ENCODE measurements at places on chromosomes 12 and 14.

- DNase-seq = no peak
Observed at GRCh38 chr12:76006028-76006925, 25.3 kb downstream of the PHLDA1 start.

- no peak for DNase-seq
Observed at GRCh38 chr12:47268501-47269454, 189.0 kb upstream of the AMIGO2 start.

GRCh38 chr12:117844114-117844830, 124.5 kb downstream of the KSR2 start:
- DNase-seq = no peak

- no peak for DNase-seq
Observed at GRCh38 chr14:92103363-92103989, 2.9 kb downstream of the ATXN3 start.

GRCh38 chr12:88145567-88146505, 3.7 kb downstream of the TMTC3 start:
- no peak for DNase-seq

- no peak for DNase-seq
Observed at GRCh38 chr12:75974323-75975187, 57.0 kb downstream of the PHLDA1 start.

- no peak for DNase-seq
Observed at GRCh38 chr14:86333493-86333892, 803.5 kb downstream of the FLRT2 start.

DNA sequence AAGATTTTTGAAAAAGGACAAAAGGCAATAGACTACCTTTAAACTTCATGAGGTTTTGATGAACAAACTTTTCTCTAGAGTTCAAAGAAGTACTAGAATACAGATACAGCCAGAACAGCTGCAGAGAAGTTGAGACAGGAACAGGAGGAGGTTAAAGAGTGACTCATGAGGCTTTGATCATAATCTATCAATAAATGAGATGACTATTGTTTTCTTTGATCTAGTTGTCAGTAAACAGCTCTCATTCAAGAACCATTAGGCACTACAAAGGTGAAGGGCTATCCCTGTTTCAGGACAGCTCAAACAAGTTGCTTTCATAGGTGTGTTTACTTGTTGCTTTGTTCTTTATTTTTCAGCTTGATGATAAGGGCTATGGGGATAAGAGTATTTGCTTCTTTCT, 2.4 kb downstream of the WASHC3 start:
- no peak for DNase-seq

DNA sequence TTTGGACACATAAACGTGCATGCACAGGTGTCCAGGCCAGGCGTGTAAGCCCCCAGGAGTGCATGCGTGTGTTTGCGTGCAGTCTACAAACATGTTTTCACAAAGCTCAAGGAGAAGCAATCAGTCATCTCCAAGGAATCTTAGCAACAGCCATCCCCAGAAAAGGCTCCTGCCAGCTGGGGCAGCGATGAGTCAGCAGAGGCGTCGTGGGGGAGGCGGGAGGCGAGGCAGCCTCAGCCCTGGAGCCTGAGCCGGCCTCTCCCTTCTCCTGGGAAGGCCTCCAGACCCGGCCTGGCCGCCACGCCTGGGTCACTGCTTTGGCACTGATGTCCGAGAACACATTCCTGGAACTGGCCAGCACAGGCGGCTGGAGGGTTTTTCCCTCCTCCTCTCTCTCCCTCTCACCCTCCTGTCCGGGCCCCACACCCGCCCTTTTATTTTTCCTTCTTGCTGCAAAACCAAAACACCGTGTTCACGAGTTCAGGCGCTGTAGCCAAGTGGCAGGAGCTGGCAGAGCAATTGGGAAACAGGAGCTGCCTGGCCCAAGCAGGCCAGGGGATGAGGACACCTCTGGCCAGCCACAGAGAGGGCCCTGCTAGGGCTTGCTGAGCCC, 92.7 kb downstream of the LRRC74A start:
- DNase-seq = no peak

GRCh38 chr14:35409595-35409994, 5.0 kb upstream of the NFKBIA start:
- DNase-seq = no peak

DNA sequence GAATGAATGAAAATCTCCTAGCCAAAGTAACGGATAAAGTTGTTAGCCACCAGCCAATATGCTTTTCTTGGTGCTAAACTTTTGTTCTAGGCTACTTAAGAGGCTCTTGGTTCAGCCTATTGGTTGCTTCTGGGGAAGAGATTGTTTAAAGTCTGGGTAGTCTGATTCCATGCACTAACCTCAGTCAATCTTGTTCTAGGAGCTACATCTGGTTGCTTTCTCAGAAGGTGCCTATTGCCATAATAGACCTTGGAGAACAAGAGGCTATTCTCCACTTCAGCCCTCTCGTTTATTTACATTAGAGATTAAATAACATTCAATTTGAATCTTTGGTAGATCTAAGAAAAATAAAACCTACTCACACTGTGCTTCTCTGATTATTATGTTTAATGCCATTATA, 40.8 kb upstream of the OTOGL start:
- no peak for DNase-seq

DNA sequence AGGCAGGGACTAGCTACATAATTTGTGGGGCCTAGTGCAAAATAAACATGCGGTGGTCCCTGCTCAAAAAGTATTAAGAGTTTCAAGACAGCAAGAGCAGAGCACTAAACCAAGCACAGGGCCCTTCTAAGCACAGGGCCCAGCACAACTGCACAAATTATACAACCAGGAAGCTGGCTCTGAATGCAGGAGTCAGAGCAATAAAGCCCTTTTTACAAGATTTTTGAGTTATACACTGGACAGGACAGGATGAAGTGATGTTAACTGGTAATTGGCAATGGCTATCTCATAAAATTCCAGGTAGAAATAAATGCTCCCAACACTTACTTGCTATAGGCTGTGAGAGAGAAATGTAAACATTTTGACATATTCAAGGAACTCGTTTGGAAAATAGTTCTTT, 86.2 kb upstream of the GPHB5 start:
- DNase-seq = no peak

- DNase-seq = no peak
Observed at GRCh38 chr12:124548854-124549378, 18.5 kb downstream of the NCOR2 start.

DNA sequence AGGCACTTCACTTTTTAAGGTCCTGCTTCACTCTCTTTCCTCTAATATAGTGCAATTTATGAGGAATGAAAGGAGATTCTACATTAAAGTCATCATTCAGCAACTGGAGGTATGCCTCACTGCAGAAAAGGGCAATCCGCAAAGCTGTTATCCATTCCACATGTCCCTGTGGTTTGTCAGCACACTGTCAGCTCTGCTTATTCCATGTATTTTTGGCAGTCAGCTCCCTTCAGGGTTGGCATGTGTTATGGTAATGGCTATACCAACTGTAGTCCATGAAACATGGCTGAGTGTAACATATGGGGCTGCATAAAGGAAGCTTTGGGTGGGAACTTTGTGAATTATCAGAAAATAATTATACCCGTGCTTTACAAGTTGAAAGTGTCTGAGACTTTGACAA, 154.1 kb downstream of the GALC start:
- DNase-seq = no peak

GRCh38 chr12:31877884-31878283, 81.3 kb upstream of the RESF1 start:
- no peak for DNase-seq

DNA sequence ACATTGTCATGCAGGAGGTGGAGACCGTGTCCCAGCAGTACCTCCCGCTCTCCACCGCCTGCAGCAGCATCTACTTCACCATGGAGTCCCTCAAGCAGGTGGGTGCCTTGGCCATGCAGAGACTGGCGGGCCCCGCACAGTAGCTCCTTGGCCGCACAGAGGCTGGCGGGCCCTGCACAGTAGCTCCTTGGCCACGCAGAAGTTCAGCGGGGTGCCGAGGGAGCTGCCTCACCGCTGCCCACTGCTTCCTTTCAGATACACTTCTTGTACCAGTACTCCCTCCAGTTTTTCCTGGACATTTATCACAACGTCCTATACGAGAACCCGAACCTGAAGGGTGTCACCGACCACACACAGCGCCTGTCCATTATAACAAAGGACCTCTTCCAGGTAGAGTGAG, 47.7 kb downstream of the HSP90AA1 start:
- DNase-seq = no peak

- DNase-seq = no peak
Observed at GRCh38 chr14:90722590-90722989, 93.6 kb downstream of the TTC7B start.

DNA sequence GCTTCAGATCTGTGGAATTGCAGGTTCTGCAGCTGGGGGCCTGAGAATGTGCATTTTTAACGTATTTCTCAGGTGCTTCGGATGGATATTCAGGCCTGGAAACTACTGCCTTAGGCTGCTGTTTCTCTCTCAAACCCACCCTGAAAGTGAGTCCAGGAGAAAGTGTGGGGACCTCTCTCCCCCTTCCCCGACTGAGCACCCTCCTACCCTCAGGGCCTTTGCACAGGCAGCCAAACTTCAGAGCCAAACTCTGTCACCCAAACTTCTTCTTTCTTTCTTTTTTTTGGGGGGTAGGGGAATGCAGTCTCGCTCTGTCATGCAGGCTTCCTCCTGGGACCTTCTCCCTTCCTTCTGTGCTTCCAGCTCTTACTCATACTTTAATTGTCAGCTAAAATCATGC, 82.4 kb upstream of the FBXO21 start:
- no peak for DNase-seq

DNA sequence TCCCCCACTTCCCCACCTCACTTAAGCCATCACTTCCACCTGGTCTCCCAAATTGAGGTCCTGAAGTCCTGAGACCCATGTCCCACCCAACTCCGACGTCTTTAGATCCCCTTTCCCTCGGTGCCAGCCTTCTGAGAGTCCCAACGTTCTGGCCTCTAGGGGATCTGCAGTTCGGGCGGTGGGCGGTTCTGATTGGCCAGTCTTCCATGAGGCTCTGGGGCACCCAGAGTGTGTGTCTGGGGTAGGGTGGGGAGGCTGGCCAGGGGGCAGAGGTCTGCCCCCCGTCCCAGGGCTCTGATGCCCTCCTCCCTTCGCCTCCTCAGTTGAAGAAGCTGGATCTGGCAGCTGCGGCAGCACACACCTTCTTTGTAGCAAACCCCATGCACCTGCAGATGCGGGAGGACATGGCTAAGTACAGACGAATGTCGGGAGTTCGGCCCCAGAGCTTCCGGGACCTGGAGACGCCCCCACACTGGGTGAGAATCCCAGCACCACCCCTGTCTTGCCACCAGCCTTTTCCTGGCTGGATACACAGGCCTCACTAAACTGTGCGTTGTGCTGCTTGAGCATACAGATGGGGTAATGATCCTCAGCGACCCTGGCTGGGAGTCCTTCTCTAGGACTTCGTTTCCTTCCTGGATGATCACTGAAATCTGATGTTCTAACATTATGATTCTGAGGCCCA, 1.5 kb downstream of the P3H3 start:
- DNase-seq = no peak

GRCh38 chr12:111927346-111927745, 85.3 kb downstream of the MAPKAPK5 start:
- no peak for DNase-seq

DNA sequence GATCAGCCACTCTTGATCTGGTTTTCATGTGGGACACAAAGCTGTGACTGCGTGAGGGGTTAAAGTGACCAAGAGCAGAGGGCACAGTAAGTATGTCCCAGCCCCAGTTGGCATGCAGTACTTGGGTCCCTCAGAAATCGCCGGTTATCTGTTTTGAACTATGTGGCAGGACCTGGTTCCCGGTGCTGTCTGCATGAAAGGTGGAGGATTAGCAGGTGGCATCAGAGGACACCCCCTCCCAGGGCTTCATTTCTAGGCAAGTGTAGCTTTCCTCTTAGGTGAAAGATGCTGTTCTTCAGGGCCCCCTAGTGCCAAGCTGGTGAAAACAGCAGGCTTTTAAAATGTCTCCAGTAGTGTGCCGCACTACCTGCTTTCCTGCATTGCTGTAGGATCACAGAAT, 57.1 kb downstream of the ATG14 start:
- peak; percentile 45 for DNase-seq

DNA sequence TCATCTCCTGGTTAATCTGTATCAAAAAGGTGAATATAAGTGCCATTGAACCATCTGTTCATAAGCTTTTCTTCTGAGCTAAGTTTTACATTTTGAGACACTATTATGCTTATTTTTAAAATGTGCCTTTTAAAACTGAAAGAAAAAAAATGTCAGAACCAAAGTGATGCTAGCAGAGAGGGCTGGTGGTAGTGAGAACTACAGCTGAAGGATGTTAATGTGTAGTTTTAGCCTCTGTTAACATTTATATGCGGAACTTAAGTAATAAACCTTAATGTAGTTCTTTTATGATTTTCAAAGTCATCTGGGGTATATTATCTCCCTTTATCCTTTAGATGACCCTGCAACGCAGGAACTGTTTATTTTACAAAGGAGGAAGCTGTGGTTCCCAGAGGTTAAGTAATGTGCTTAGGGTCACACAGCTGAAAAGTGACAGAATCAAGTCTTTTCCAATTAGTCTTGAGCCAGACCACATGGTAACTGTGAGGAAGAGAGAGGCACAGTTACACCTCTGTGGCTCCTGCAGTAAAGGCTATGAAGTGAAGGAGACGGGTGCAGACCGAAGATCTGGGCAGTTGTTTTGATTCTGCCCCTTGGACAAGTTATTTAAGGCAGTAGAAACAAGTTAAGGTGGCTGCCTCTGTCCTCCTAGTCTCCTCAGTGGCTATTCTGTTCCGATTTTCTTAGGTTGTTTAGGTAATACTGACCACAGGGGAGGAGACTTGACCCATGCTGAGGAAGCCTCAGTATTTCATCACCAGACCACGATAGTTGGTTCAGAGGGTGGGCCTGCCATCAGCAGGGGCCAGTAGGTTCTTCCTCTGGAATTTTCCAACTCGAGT, 23.9 kb downstream of the GNG2 start:
- no peak for DNase-seq

DNA sequence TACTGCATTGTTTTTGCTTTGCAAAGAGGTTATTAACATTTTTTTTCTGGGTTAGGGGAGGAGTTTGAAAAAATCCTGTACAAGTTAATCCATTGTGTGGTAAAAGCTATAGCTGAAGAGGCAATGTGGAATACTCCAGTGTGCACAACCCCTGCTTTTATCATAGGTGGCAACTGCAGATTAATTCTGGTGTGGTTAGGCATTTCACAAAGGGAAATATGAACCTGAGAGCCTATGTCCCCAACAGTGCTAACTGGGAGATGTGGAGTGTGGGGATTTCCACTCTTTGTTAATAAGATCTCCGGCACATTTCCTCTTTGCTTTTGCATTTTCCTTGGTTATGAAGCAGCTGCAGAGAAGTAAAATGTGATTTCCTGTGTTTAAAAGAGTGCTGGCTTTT, 33.6 kb downstream of the PRORP start:
- DNase-seq = no peak

- no peak for DNase-seq
Observed at GRCh38 chr14:91732439-91732838, 553 bp upstream of the CATSPERB start.

GRCh38 chr14:82854131-82854530, 1320.5 kb upstream of the SEL1L start:
- no peak for DNase-seq

Measured in naive thymus-derived CD8-positive, alpha-beta T cell (primary cell).